Stimulated activated CD4-positive, alpha-beta T cell treated with anti-CD3 and anti-CD28 coated beads, TNF-alpha, amount 100 ng/mL, for 24 hours (primary cell): ENCODE measurements at places on chromosomes 11 and 22.

DNA sequence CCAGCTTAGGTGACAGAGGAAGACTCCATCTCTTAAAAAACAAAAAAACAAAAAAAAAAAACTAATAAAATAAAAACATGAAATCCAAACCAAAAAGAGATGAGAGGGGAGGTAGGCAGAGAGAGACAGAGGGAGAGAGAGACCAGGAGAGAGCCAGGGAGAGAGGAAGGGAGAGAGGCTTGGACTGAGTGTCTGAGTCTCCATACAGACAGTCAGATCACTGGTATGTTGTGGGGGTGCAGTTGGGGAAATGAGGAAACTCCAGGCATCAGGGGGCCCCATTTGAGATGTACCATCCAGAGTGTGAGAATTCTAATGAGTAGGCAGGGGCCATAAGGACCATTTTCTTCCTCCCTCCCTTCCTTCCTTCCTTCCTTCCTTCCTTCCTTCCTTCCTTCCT lies 53.1 kb upstream of the SEPTIN5 start:
- DNase-seq, result no peak

DNA sequence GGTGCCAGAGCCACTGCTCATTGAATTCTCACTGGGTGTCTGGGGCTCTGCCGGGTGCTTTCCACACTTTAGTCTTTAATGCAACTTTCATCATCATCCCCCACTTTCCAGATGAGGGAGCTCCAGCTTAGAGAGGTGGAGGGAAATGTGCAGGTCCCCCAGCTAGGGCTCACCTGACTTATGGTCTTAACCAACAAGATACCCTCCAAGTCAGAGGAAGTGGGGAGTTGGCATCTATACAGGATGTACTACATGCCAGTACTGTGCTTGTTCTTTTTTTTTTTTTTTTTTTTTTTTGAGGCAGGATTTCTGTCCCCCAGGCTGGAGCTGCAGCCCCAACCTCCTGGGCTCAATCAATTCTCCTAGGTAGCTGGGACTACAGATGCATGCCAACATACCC lies 26.3 kb downstream of the C22orf42 start:
- no peak for DNase-seq

DNA sequence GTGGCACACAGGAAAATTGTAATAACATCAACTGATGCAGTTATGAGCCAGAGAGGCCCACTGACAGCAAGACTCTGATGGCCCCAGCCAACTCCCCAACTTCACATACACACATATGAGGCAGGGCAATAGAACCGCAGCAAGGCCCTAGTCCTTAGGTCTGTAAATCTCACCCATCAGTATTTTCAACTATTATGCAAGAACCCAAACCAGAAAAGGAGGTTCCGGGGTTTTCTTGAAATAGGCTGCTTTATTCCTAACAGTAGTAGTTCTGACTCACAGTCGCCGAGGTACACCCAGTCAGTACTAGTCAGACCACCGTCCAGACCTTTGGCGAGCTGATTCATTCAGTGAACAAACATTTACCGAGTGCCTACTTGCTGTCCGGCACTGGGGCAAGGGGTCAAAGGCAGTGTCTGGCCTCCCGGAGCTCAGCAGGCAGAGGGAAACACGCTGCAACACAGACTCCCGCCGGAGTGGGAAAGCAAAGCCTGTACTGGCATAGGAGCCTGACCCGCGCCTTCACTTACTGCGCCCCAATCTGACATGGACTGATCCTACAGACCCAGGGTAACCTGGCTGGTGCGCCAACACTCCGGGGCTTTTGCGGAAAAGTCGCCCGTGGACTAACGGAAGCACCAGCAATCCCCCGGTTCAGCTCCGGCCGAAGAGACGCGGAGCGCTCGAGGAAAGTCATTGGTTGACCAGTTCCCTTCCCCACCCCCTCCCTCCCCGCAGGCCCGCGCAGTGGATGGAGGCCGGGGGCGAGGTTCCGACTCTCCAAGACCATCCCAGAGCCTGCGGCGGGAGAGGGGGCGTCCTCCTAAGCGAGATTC lies 1.3 kb downstream of the PLEKHA7 start:
- no peak for DNase-seq

- DNase-seq, result no peak
Observed at GRCh38 chr11:109730669-109731068, 308.7 kb downstream of the C11orf87 start.

DNA sequence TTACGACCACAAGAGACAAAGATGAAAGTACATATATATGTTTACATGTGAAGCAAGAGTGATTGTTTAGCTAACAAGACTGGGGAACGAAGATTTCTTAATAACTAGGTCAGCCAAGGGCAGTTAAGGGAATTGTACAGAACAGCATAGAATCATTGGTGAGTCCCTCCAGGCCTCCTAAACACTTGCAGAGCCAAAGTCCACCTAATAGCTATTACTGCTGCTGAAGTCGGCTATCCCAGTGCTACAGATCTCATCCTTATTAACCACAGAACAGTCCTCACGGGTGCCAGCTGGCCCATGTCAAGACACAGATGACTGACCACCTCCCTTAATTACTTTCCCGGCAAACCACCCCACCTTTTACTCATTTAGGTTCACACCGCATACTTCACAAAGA lies 68.5 kb upstream of the OPCML start:
- no peak for DNase-seq

DNA sequence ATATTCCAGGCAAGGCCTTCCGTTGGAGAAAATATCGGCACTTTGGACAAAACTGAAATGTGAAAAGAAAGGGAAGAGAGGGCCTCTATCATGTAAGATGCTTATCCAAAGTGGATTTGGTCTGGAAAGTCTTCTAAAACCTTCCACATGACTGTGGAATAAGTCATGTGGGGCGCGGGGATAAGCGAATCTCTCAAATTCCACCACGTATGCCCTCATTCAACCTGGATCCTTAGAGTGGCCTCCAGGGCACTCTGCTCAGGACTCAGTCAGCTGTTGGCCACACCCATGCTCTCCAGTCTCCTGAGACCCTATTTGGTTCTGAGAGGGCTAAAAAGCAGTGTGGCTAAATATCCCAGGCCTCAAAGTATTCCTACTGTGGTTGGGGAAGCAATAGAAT lies 2.0 kb upstream of the TIMP3 start:
- DNase-seq, result no peak

- no peak for DNase-seq
Observed at GRCh38 chr11:100359281-100359680, 327.8 kb upstream of the ARHGAP42 start.

DNA sequence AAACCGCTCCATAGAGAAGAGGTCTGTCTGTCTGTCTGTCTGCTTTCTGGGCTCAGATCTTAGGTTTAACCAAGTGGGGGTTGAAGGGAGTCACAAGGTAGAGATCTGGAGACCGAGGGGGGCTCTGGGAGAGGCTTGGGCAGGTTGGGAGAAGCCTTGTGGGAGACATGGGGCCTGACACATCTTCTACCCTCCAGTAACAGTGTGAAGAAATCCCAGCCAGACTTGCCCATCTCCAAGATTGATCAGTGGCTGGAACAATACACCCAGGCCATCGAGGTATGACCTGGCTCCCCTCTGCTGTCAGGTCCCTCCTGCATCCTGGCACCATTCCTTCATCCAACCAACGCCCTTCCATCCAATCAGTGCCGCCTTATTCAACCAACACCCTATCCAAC lies 7.4 kb downstream of the PRR33 start:
- DNase-seq, result no peak

DNA sequence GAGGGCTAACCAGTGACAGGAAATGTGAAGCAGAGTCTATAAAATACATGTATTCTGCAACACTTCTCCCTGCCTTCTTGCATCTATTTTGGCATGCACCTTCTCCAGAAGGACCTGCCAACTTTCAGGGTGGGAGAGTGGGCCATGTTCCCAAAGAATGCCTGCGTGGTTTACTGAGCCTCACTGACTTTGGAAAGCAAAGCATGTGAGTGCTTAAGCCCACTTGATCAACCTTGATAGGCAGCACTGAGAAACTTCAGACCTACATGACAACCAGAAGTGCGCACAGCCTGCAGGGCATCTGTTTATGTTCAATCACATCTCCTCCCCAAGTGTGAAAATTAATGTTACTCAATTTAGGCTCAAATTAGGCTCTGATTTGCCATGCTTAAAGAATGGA lies 69.2 kb downstream of the AMOTL1 start:
- no peak for DNase-seq
